ENCODE measurements at places on chromosomes 1 and 21. TPM values are rescaled to one million over a fixed set of nuclear protein-coding genes. Genes with fewer than 3 reads are reported as not detected.
A peak's percentile ranks its signal among the peaks of the same experiment; 100 is the strongest.

Gene INSRR
- 2.4 TPM for polyA plus RNA-seq

Gene ANGPTL3
- 19.2 TPM for polyA plus RNA-seq

Gene KCNE2
- 0.80 TPM for polyA plus RNA-seq

Gene DIO1
- polyA plus RNA-seq, result 40.6 TPM

Gene HAPLN2
- polyA plus RNA-seq, result 0.30 TPM

Gene RNF186
- 111 TPM for polyA plus RNA-seq

Gene CD53
- 10.7 TPM for polyA plus RNA-seq

Gene KIF1B
- 8.0 TPM for polyA plus RNA-seq

Gene WNT2B
- 0.75 TPM for polyA plus RNA-seq

- no peak for DNase-seq
Measured at GRCh38 chr21:35284199-35284598, 235.1 kb upstream of the RUNX1 start.

GRCh38 chr1:67711855-67712212 is 26.8 kb downstream of the GADD45A start:
- no peak for DNase-seq

GRCh38 chr1:99636647-99637175 is 9.2 kb upstream of the PALMD start:
- DNase-seq, result no peak

DNA sequence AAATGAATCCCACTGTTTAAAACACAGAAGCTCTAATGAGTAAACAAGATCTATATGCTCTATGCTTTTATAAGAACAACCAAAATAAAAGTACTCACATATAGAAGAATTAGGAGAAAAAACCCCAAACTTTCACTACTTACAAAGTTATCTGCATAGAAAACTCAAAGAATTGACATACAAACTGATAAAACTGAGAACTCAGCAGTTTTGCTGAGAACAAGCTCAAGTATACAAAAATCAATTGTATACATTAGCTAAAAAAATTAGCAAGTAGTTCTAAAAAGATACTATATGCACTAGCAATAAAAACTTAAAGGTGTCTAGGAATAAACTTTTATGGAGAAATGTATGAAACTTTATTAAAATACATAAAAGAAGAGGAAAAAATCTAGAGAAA is 186.2 kb upstream of the KAZN start:
- no peak for DNase-seq

- no peak for DNase-seq
Measured at GRCh38 chr1:177211231-177211630, 40.5 kb downstream of the BRINP2 start.

GRCh38 chr1:234583755-234584419 is 26.1 kb downstream of the IRF2BP2 start:
- no peak for DNase-seq

DNA sequence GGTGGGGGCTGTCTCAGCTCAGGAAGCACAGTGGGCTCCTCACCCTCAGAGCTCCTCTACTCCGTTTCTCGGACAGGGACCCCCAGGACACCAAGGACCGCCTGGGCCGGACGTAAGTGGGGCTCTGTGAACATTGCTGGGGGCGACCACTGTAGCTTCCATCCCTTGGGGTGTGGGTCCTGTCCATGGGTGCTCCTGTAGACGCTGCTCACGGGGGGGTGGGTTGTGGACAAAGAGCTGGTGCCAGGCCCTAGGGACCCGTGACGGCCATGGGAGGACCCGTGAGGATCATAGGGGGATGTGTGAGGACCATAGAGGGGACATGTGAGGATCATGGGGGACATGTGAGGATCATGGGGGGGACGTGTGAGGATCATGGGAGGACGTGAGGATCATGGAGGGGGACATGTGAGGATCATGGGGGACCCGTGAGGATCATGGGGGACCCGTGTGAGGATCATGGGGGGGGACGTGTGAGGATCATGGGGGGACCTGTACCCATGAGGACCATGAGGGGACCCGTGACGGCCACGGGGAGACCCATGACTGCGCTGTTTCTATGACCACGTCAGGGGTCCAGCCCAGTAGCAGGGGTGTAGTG is 18.1 kb downstream of the COL6A1 start:
- DNase-seq, result no peak

- DNase-seq, result peak; percentile 83
Measured at GRCh38 chr1:975896-976683, 5.8 kb downstream of the PERM1 start.

DNA sequence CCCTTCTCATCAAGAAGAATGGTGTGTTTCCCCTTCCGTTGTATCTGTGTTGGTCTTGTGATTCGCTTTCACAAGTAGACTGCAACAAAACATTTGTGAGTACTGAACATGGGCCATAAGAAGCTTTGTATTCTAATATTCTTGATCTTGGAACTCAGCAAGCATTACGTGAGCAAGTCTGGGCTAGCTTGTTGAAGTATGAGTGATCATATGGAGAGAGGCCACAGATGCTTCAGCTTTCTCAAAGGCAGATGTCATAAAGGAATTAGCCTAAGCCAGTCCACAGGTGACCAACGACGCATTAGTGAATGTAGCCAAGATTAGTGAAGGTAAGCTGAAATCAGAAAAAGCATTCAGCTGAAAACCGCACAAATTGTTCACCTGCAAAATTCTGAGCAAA is 609.6 kb upstream of the NEGR1 start:
- no peak for DNase-seq

DNA sequence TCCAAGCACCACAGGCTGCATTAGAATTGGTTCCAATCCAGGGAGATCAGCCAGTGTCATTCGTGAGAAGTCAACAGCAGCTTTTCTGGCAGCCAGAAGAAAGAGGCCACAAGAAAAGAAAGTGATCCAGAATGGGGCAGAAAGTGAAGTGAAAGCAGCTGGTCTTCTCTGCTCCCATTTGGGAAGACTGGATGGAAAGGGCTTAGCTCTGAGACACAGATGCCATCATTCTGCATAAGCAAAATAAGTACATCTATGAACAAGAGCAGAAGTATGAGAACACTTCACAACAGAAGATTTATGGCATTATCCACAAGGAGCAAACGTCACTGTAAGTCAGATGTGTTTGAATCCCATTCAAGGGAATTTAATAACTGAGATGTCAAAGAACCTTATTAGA is 326.5 kb upstream of the ESRRG start:
- DNase-seq, result no peak

DNA sequence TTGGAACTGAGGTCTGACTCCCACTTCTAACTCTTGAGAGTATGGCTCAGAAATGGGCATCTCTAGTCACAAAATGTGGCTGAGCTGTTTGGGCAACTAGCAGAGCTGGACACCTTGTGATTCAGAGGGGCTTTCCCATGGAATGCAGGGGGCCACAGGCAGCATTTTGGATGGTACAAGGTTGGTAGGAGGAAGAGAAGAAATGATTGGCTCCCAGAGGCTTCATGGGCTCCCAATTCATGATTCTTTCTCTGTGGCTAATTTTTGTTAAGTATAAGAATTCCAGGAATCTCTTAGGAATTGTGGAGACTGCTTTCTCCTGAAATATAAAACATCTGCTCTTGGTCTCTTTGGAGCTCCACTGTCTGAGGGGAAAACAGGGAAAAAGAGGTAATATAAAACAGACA is 49.7 kb downstream of the PBX1 start:
- no peak for DNase-seq

DNA sequence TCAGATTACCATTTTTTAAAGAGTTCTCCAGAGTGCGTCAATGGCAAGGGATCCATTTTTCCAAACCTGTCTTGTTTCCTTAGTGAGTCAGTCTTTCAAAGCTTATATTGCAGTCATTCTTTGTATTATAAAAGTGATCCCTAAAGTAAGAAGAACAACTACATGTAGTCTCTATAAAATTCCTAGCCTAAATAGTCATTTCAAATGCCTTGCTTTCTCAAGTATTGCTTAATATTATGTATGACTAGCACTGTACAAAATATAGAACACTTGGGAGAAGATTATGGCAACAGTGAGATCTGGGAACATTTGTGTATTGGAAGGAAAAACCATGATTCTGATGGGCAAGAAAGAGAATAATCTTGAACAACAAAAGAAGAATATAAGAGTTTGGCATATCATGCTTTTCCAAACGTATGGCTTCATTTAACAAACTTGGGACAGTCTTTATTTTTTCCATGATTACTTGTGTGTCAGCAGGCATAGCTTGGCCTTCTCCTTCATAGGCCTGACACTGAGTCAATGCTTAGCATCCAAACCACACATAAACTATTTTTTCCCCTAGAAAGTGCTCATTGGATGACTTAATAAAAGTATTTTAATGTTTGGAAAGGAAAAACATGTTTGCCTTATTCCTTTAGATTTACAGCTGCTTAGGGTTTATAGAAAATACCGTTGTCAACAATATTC is 547.4 kb downstream of the LTN1 start:
- DNase-seq, result no peak

DNA sequence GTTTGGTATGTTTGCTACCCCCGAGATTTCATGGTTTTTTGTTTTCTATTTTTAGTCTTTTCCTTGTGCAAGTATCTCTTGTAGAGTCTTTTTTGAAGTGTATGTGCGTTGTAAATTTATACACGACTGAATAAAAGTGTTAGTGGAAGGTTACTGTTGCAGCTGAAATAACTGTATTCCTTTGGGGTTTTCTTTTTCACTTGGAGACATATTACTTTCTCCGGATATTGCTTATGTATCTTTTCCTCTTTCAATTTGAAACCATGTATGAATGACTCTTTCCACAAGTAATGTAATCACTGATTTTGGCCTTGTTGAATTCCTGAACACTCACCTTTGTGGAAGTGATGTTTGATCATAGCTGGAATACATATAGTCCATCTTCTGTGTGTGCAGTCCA is 956 bp downstream of the URB2 start:
- DNase-seq, result no peak

DNA sequence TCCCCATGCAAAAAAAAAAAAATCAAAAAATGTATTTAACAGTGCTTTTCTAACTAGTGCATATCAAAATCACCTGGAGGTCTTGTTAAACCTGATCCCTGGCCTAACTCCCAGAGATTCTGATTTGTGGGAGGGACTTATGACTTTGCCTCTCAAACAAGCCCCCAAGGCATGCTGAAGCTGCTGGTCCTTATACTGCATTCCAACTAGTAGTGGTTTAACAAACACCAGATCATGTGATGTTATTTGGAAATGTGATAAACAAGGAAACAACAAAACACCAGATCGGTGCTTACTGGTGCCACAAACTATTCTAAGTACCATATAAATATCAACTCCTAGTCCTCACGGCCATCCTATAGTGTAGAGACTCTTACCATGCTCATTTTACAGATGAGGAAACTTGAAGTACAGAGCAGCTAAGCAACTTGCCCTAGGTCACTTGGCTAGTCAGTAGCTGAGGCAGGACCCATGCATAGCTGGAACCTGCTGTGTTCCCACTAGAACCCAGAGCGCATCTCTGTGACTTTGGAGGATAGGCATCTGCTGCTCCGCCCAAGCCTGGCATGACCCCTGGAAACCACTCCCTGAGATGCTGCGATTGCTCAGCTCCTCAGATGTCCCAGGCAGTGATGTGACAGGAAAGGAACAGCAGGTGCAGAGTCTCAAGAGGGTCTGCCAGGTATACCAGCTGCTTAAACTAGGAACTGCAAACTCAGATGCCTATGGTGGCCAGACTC is 38.1 kb downstream of the SOX13 start:
- peak; percentile 26 for DNase-seq

DNA sequence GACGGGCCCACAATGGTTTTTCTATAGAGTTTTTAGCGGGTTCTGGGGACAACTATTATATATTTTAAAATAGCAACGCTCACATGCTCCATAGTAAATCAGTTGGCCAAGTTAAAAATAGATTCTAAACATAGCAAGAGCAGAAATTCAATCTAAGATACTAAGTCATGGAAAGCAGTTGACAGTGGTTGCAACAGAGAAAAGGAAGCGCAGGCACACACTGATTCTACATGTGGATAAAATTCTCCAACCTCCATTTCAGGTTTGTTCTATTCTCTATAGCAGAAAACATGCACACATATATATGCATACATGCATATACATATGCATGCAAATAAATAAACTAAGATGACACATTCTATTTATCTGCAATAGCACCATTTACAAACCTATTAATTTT is 89.6 kb upstream of the HNRNPU start:
- no peak for DNase-seq

- no peak for DNase-seq
Measured at GRCh38 chr21:41804381-41804780, 37.5 kb upstream of the RIPK4 start.

DNA sequence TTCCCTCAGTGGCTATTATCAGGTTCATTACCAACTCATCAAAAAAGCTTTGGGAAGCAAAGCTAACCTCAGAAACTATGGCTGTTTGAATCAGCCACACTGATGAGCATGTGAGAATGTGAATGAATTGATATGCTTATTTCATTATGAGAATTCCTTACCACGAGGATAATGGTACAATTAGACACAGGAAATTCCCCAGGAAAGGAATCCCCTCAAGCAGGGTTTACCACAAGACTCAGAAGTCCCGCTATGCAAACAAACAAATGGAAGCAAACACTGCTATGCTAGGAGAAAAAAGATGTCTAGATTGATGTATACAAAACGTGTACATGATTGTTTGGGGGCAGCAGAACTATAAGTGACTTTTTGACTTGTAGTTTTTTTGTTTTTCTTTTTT is 205.0 kb downstream of the HMCN1 start:
- DNase-seq, result no peak

All from kidney (tissue), 22 donors.